ENCODE measurements at places on chromosomes 2 and 18.

DNA sequence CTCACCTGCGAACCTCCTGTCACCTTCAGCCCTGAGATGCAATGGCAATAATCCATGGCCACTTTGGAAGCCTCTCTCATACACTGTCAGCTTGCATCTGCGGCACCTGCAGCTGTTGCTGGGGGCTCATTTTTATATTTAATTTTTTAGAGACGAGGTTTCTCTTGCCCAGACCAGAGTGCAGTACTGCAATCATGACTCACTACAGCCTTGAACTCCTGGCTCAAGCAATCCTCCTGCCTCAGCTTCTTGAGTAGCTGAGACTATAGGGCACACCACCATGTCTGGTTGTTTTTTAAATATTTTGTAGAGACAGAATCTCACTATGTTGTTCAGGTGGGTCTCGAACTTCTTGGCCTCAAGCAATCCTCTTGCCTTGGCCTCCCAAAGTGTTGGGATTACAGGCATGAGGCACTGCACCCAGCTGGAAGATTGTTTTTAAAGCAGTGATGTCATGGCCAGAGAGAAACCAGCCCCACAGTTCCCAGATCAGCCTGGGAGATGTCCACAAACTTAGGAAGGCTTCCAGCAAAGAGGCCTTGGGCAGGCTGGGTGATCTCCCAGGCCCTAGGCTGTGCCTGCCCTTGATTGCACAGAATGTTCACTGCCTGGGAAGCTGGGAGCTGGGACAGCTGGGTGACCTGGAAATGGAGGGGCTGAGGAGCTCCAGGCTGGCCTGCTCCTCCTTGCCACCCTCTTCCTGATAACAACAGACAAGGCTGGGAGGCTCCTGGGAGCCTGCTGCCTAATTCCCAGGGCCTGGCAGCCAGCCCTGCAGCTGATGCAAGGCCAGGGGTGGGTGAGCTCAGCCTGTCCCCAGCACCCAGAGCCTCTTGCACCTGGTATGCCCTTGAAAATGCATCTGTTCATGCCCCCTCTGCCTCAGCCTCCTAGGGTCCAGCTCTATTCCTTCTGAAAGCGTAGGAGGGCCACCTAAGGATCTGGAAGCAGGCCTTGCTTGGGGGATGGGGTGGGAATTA, 27.1 kb downstream of the SH2D6 start:
- no peak for DNase-seq

- DNase-seq, result no peak
Measured at GRCh38 chr2:31089645-31090044, 48.6 kb downstream of the GALNT14 start.

DNA sequence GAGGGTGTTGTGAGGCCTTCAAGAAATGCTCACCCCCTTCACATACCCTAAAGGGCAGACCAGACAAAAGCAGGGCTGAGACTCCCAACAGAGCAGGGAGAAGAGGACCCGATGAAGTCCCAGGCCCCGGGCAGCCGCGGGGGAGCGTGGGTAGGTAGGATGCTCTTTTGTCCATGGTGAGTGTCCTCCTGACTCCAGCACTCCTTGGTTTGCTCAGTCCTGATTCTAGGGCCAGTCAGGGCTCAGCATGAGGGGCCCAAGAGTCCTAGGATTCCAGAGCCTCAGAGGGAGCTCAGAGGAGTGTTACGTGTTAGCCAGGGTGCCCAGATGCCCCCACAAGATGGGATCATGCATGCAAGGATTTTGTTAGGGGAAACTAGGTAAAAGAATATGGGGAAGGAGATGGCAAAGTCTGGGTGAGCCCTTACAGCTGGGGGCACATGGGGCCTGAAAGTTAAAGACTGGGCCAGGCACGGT, 64.8 kb downstream of the SMAD7 start:
- DNase-seq, result no peak

DNA sequence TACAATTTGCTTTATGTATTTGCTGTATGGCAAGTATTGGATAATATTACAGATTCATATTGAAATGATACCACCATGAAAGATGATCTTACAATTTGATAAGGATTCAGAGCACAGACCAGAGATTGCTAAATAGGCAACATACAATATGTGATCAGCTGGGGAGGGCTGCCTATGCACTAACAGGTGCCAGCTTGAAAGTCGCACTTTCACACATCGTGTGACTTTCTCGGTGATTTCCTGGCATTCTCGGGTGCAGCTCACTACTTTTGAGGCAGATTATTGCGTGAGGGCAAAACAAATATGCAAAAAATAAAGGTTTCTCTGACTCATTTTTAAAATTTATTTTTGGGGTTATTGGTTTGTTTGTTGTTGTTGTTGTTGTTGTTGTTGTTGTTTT, 36.0 kb downstream of the RBMS1 start:
- no peak for DNase-seq

GRCh38 chr2:190607014-190607597, 41.8 kb upstream of the NAB1 start:
- peak; percentile 23 for DNase-seq

DNA sequence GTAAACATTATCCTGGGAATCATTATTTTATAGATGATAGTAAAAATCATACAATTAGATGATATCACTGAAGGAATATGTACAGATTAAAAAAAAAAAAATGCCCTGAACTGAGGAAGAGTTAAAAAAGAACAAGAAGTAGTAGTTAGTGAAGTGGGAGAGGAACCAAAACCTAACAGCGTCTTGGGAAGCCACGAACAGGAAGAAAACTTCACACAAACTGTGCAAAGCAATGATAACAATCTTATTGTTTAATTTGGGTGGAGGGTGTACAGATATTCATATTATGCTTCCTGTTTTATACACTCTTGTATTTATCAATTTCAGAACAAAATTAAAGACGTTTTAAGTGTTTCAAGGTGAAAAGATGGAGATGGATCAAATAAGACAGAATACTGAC, 3.5 kb downstream of the HEATR5B start:
- DNase-seq, result no peak

- no peak for DNase-seq
Measured at GRCh38 chr18:41645589-41646360, 309.3 kb upstream of the PIK3C3 start.

- DNase-seq, result peak; percentile 38
Measured at GRCh38 chr2:4914551-4914950, 777.6 kb upstream of the SOX11 start.

DNA sequence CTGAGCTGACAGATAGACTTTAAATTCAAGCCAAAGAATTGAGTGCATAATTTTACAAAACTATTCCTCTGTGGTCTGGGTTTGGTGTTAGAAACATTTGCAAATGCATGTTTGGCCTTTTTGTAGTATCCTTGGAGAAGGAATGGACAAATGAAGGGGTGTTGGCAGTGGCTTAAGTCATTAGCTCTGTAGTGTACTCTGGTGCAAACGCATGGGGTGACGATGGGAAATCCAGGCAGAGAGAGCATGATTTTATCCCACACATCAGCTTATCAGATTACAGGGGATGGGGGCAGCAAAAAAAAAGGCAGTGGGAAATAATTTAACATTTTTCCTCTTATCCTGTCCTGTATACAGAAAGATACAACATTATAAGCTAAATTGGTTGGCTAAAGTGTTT, 320.6 kb downstream of the ZNF516 start:
- DNase-seq, result peak; percentile 20

DNA sequence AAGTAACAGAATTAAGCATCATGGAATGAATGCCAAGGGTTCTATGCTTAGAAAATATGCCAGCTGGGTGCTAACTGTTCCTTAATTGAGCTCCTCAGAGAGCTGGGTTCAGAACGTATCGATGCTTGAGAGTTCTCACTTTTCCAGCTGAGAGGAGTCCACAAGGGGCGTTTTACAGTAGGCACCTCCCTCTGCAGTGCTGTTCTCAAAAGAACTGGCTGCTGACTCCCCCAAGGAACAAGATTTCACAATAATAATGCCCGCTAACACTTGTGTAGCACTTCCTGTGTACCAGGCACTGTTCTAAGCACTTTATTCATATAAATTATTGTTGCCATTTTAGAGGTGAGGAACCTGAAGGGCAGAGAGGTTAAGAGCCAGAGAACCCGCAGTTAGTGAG, 18.1 kb upstream of the TMEM237 start:
- no peak for DNase-seq

DNA sequence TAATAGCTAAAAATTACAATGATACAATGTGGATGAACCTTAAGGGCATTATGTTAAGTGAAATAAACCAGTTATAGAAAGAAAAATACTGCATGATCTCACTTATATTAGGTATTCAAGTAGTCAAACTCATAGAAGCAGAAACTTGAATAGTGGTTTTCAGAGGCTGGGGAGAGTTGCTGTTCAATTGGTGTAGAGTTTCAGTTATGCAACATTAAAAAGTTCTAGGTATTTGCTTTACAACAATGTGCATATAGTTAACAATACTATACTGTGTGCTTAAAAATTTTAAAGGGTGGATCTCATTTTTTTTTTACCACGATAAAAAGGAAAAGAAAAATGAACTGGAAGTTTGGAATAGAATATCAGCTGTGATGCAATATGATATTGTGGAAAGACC, 479.1 kb downstream of the SPAG16 start:
- DNase-seq, result no peak

DNA sequence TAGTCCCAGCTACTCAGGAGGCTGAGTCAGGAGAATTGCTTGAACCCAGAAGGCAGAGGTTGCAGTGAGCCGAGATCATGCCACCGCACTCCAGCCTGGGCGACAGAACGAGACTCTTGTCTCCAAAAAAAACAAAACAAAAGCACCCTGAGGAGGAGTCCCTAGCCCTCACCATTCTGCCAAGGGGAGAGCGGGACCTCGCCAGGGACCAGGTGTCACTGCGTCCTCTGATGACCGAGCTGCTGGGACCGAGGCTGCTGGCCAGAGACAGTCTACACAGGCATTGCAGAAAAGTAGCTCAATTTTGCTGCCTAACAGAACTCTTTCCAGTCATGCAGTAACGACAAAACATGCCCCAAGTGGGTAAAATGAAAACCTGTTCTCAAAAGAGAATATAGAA, 18.4 kb downstream of the NCK2 start:
- DNase-seq, result no peak

DNA sequence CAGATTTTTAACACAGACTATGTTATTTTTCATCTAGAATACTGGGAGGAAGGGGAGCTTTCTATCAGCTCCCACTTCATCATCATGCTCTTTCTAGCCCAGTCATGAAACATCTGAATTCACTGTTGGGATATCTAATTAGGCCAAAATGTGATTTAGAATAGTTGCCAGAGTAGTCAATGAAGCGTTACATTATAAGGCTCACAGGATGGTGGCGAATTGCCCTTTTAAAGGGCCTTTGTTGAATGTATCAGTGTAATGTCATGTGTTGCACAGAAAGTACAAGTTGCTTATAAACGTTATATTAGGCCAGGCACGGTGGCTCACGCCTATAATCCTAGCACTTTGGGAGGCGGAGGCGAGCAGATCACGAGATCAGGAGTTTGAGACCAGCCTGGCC, 45.6 kb downstream of the PDE1A start:
- DNase-seq, result peak; percentile 17

All from astrocyte of the hippocampus (primary cell).